ENCODE measurements at places on chromosomes 2 and 18.

- DNase-seq = no peak
Measured at GRCh38 chr2:134490559-134490958, 228.2 kb downstream of the TMEM163 start.

DNA sequence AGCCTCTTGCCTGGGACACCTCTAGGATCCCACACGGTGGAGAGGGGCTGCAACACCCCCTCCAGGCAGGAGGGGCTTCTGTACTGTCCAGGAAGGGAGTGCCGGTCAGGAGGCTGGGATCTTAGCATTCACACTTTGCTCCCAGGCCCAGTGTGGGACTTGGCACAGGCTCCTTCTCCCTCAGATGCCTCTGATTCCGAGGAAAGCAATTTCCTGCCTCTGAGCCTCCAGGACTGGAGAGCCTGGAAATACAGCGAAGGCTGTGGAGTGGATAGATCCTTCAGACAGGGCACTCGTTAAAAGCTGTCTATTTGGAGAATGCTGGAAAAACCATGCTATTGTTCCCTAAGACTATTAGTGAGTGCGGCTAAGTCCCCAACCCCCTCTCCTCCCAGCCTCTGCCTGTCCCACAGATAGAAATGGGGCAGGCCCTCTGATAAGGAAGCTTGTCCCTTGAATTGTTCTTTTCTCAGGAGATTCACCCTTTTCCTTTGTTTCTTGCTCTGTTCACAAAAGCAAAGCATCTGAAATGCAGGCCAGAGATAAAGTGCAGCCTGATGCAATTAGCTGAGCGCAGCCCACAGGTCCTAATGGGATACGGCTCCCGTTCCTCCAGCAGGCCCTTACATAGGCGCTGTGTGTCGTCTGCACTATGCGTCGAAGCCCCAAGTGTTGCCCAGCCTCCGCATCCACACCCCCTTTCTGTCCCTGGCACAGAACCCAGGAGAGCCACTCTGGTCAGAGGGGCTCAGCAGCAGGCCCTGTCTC lies 252.2 kb downstream of the KLHL29 start:
- no peak for DNase-seq

DNA sequence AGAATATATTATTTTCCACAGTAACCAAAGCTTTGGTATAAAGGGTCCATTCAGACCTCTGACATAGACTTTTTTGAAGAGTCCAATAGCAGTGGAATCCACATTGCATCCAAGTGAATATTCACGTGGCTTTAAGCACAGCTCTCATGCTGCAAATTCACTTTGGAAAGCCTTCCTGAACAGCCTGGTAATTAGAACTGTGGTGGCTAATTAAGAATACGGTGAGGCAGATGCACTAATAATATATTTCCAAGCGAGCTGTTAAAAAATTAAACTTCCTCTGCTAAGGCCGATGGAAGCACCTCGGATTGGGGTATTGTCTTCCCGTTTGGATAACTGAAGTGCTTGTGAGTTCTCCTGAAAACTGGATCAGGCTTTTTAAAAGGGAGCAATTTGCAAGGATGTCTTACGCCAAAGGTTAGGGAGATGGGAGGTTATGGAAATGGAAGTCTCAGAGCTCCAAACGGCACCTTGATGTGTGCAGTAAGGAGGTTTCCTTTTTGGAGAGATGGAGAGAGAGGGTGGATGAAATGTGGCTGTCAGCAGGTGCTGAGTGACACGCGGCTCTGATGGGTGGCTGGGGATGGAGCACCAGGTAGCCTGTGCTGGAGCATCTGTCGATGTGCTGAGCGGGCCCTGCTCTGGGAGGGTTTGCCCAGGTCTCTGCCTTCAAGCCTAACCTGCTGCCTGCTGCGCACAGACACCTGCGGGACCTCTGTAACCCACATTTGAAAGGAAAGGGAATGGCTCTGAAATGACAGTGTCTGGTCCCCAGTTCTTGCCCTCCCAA lies 37.5 kb downstream of the CABLES1 start:
- DNase-seq = no peak

GRCh38 chr2:12855508-12855907 lies 138.8 kb downstream of the TRIB2 start:
- DNase-seq = no peak

DNA sequence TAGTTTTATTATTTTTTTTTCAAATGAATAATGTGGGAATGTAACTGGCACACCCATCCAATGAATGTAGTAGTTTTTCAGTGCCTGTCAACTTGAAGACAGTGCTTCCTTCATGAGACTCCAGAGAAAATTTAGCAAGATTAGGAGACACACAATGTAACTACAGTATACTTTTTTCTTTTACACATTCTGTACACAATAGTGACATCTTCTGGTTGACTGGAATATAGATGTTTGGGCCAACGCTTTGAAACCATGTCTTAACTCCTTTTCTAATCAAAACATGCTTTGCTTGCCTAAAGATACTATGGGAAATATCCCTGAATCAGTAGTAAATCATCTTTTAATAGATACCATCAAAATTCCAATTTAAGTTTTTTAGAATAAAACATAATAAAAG lies 229.5 kb upstream of the ZC3H15 start:
- no peak for DNase-seq

DNA sequence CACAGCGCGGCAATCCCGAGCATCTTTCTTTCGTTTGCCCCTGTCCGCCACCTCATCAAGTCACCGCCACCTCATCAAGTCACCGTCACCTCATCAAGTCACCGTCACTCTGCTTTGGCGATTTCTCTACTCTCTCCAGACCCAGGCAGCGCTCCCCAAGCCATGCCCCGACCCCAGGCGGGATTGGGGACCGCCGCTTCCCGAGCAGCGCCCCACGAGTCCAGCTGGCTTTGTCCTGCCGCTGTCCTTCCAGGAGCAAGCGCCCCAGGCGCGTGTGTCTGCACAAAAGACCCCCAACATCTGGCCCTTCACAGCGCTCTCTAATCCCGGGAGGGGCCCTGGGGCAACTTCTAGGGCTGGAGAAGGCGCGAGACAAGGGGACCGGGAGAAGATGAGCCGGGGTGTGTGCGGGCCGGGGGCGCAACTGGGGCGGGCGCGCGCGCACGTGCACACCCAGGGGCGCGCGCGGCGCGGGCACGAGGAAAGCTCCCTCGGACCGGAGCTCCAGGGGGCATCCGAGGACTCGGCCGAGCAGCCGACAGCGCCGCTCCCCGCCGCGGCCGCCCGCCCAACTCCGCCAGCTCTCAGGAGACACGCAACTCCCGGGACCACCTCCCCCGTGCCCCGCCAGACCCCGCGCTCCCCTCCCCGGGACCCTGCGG lies 633 bp upstream of the RNF152 start:
- DNase-seq = peak; percentile 67

DNA sequence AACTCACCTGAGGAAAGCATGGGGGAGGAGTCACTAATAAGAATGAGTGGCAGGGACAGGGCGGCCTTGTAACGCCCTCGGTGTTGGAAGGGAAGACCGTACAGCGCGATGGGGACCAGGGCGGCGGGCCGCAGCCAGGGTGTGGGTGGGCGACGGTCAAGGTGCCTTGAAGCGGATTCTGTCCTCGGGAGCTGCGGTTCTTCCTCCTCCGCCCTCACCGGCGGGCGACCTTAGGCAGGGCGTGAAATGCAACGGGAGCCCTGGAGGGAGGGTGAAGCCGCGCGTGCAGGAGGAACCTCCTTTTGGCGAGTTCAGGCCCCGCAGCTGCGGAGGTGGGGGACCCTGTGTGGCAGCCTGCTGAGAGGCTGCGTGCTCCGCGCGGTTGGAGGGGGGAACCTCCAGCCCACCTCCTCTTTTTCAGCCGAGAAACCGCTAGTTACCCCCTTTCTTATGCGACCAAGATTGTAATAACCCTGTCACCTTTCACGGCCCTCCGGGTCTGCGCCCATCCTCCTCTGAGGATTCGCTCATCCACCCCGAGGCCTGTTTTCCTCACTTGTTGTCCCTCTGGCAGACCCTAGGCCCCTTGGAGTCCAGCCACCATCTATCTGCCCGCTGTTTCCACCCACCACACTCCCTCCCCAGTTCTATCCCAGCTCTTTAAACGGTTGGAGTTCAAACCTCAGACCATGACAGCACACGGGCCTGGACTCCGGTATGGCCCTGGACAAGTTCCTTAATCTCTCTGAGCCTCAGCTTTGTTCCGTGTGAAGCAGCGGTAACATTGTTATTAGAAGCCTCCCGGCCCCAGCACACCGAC lies 823 bp upstream of the RNU2-63P start:
- no peak for DNase-seq

DNA sequence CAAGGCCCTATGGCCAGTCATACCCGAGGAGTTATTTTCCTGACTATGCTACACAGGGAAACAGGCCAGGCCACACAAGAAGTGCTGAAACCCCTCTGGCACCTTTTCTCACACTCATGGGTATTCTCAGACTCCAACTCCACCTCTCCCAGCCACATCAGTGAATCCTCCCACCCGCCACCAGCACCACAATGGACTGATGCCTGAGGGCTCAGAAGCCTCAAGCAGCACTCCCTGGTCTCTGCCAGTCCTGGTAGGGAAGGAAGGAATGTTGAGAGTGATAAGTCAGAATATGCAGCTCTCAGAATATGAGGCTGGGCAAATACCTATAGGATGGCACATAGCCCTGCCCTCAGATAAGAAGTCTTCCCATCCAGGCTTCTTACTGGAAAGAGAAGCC lies 391.1 kb downstream of the ALK start:
- no peak for DNase-seq

DNA sequence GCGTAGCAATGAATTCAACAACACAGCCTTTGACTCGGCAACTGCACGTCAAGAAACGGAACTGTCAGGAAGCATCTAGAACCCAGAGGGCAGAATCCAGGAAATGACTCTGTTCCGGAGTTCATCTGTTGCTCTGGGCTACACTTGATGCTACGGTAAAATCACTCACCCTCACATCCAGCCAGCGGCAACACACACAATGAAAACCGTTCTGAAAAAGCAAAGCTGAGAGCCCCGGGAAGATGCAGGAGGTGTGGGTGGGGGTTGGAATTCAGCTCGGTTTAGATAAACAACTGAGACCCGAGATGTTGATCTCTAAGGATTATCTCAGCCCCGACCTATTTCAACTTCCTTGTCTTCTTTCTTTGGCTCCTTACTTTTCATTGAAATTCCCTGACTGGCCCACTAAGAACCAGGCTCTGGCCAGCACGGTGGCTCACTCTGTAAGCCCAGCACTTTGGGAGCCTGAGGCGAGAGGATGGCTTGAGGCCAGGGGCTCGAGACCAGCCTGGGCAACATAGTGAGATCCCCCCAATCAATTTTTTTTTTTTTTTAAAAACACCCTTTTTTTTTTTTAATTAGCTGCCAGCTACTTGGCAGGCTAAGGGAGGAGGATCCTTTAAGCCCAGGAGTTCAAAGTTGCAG lies 13.3 kb upstream of the RAB17 start:
- DNase-seq = peak; percentile 34

- DNase-seq = no peak
Measured at GRCh38 chr18:12423820-12424219, 16.1 kb downstream of the PRELID3A start.

DNA sequence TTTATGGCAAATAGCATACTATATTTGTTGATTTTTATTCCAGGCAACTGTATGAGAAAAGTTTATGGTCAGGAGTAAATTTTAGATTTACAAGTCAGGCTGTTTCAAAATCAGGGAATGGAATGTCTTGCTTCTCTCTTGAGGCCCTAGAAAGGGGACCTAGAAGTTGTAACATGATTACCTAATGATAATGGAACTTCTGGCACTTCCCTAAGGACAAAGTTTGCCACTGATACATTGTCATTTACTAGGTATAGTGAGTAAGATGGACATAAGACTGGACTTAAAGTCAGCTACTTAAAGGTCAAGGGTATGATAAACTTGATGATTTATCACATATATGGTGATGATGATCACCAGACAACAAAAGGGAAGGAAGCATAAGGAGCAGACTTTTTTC lies 103.3 kb upstream of the VRK2 start:
- DNase-seq = no peak

DNA sequence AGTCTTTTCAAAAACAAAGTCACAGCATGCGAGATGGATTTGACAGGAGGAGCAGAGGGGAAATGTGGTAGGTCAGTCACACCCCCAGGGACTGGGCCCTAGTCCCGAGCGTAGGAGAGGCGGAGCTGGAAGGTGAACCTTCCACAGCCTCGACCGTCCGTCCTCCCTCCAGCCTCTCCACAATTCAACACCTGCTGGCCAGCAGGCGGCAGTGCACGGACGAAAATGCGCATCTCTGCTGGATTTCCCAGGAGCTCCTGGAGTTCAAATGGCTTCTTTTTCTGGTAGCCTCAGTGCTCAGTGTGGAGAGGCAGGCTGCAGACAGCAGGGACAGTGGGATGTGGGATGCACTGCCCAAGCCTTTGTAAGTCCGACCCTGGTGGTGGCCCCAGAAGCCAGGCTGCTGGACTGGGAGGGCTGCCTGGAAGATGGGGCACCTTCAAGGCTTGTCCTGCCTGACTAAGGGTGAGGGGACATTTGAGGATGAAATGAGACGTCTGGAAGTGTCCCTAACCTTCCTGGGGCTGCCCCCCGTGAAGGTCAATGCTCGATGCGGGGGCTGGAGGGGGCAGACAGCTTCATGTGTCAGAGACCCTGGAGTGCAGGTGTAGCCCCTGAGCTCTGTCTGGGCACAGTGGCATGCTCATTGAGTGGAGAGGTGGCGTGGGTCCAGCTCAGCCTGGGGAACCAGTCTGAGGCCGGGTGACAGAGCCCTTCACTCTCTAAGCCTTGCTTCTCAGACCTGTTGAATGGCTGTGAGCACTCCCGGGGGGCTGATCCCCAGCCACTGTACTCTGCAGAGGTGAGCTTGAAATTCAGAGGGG lies 189.5 kb downstream of the TFCP2L1 start:
- peak; percentile 10 for DNase-seq

- no peak for DNase-seq
Measured at GRCh38 chr18:35624146-35624545, 42.6 kb downstream of the GALNT1 start.

GRCh38 chr18:72235422-72235821 lies 308.7 kb downstream of the CBLN2 start:
- no peak for DNase-seq

GRCh38 chr2:194319222-194319992 lies 1337.6 kb upstream of the SLC39A10 start:
- no peak for DNase-seq

DNA sequence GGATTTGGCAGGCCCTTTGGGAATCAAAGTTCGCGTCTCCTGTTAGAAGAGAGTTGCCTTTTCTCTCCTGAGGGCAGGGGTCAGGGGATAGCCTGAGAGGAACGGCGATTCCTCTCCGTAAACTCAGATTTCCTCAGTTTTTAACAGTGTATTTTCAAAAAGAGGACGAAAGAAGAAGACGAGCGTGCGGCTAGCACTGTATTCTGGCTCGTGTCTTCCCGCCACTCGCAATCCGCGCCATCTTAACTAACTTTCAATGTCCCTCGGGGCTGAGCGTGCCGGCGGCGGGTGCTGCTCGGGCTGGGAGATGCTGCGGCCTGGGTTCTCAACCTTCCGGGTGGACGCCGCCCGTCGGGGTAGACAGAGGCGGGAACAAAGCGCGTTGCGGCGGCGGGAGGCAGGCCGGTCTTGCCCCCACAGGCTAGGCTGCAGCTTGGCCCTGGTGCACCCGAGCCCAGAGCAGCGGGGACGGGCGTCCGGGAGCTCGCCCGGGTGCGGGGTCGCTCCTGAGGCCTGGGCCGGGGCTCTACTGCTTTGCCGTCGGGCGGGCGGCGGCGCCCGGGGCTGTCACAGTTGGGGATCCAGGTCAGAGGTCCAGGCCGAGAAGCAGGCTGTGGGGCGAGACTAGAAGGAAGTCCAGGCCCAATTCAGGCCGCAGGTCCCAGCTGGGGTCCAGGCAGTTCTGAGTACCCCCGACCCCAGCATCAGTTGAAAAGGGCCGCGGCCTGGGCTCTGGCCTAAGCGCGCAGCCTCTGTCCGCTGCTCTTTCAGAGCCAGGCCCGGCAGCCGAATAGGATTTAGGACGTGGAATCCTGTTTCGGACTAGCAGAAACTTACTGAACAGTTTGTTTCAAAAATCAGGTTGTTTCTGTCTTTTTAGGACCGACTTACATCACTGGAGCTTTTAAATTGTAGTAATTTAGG lies 11.8 kb downstream of the TBR1 start:
- DNase-seq = no peak

GRCh38 chr2:120419073-120419472 lies 73.1 kb downstream of the INHBB start:
- no peak for DNase-seq

All from C1 segment of cervical spinal cord (tissue), 14 donors.